ENCODE measurements at places on chromosomes 16 and 17.

GRCh38 chr16:22787466-22788192 is 26.3 kb upstream of the HS3ST2 start:
- DNase-seq = no peak

DNA sequence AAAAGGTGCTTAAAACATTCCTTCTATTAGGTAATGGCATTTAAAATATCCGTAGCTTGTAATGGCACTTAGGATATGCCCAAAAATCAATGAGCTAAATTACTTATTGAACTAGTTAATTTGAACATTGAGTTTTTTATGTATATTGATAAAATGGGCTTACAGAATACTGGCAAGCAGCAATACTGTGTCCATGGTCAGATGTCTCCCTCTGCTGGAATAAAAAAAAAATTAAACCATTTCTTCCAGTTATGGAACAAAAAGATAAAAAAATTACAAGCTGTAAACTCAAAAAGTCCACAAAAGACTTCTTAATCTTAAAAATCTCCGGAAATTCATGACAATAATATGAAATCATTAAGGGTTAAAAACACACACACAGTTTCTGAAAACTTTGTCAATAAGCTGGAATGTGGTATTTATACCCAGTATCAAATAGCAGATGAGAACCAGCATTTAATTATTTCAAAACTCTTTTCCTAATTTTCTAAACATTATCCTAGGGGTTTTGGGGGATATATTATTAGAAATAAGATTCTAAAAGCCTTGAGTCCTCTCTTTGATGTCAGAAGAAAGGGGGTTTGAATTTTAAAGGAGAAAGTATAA is 21.5 kb upstream of the PSMD7 start:
- DNase-seq = no peak

DNA sequence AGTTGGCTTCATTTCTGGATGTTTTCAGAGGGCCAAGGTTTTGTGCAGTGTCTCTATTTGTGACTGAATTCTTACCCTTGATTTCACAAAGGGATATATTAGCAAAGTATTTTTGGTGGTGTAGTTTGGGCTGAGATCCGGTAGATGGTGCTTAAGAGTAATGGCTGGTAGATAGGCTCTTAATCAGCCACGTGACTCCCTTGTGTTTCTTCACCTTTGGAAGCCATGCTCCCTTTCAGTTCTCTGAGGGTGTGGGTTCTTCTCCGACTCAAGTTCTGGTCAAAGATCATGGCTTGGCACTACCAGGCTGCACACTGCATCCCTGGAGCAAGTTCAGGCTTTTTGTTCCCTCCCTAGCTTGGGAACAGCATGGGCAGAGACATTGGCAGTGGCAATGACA is 887.3 kb downstream of the CDH8 start:
- no peak for DNase-seq

DNA sequence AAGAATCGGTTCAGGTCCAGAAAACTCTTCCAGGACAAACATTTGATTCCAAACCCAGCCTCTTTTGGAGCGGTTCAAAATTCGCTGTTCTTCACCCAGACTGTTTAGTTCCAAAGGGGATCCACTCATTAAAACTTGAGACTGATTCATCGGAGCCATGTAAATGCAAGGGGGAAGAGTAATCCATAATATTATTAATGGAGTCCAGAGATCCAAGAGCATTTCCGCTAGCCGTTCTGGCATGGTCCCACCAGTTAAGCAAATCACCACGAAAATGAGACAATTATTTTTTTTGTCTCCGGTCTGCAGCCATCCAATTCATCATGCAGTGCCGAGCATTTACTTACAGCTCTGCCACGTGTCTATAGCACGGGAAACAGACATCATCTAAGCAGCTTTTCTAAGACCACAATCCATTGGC is 15.1 kb downstream of the CDH8 start:
- peak; percentile 39 for DNase-seq

DNA sequence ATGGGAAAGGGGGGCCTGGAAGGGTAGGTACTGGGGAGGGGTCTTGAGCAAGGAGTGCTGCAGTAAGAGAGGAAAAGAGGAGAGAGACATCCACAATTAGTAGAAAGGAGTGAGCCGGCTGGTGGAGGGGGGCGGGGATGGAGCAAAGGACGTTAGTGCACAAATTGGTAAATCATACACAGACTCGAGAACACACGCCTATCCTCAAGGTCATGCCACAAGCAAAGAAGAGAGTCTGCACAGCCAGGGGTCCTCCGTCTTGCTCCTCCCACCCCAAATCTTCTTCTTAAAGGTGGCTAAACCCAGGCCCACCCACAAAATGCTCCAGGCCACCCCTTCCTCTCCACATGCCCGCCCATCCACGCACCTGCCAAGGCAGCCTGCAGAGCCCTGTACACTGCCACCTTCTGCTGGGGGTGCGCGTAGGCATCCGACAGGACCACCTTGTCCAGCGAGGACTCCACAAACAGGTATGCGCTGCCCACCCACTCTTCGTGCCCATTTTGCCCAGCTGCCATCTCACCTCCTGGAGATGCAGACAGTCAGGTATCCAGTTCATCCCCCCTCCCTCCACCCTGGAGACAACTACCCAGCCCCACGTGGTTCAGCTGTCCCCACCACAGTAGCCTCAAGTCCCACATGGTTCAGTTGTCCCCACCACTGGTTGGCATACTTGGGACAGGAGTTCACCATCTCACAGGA is 3.4 kb downstream of the TRADD start:
- DNase-seq = no peak

- no peak for DNase-seq
These were observed 1.4 kb downstream of the MSL1 start for GRCh38 chr17:40122999-40123810.

DNA sequence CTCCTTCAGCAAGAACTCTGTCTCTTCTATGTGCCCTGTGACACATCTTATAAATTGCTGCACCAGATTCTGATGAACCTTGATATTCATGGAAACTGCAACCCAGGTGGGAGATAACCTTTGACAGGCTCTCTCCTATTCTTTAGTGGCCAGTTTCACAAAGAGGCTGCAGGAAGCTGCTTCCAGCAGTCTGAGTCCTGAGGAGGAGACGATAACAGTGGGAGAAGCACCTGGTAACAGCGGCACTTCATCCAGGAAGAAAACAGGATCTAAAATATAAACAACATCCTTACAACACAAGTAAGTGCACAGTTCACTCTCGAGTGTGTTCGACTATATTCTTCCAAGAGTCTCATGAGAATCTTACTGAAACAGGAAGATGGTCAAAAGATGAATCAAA is 180.1 kb downstream of the MAP2K6 start:
- DNase-seq = no peak

GRCh38 chr16:59566446-59566845 is 832.3 kb upstream of the GOT2 start:
- no peak for DNase-seq

DNA sequence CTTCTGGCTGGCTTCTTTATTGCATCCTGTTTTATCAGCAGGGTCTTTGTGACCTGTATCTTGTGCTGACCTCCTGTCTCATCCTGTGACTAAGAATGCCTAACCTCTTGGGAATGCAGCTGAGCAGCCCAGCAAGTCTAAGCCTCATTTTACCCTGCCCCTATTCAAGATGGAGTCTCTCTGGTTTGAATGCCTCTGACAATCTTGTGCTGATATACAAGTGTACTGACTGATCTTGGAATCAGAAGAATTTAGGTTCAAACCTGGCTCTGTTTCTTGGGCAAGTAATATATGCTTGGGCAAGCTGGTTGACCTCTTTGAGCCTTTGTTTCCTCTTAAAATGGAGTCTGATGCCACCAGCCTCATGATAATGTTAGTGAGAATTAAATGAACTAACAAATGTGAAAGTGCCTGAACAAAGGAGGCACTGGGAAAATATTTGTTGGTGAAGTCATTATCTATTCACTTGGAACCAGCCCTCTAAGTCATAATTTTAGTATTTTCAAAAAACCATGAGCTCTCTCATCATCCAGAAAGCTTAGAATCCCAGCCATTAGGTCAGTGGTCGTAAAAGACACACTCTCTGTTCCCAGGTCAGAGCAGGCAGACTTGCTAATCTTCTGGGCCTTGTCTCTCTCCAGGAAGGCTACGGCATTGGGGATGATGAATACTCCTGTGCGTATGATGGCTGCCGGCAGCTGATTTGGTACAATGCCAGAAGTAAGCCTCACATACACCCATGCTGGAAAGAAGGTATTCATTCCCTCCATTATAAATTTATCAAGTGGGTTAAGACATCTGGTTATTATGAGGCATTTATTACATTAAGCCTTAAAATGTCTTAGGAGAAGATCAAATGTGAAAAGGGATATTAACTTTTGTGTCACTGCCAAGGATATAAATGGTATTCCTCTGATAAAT is 18.1 kb upstream of the ARL2BP start:
- DNase-seq = no peak

- DNase-seq = peak; percentile 67
These were observed 37.2 kb downstream of the CCDC182 start for GRCh38 chr17:57707892-57708291.

DNA sequence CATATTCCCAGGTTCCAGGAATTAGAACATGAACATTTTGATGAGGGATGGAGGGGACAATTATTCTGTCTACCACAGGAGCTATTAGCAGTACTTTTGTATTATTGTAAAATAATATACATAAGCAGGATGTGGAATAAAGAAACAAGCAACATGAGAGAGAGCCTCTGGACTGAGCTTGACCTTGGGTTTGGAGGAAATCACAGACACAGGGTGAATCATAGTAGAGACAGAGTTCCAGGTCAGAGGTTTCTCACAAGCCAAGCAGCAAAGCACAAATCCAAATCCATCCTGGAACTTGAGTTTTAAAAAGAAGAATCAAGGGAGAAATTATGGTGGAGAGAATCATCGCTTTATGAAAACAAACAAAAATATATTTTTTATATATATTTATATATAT is 5.1 kb downstream of the KRT31 start:
- DNase-seq = no peak

DNA sequence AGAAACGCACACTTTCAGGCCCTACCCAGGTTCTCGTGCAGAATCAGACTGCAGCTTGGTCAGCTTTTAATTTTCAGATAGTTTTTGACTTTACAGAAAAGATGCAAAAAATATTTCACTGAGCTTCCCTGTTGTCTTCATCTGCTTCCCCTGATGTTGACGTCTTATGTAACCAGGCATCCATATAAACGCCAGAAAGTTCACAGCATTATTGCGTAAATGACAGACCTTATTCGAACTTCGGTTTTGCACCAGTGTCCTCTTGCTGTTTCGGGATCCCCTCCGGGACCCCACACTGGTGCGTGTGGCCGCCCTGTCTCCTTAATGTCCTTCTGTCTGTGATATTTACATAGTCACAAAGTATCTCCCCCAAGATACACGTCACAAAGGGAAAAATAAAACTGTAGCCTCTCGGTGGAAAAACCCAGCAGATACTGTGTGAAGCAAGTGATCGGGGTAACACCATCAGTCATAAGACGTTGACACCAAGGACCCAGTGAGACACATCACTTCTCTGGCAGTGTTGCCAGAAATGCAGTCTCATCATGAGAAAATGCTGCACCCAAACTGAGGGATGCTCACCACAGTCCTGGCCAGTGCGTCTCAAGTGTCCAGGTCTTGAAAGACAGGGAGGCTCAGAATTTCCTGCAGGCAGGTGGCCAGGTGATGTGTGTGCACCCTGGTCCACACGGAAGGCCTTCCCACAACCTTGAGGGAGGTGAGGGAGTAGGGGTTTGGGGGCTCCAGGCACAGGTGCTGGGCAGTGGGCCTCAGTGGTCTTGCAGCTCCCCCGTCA is 4.3 kb downstream of the BANP start:
- no peak for DNase-seq
